ENCODE measurements at places on chromosomes 4 and X.

DNA sequence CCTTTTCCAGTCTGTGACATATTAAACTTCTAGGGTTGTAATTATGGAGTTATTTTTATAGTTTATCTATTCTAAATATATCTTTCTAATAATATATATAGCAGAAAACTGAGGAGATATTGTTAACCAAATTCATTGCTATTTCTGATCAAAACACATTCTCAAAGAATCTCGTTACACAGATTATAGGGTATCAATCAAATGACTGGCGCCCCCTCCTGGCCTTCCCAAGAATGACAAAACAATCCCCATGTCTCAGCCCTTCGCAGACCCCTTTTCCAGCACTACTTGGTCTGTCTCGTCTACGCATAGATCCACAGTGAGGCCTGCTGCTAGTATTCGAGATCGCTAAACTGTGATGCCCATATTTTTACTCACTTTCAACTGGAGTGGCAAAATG lies 209.3 kb downstream of the GPC3 start:
- no peak for DNase-seq

DNA sequence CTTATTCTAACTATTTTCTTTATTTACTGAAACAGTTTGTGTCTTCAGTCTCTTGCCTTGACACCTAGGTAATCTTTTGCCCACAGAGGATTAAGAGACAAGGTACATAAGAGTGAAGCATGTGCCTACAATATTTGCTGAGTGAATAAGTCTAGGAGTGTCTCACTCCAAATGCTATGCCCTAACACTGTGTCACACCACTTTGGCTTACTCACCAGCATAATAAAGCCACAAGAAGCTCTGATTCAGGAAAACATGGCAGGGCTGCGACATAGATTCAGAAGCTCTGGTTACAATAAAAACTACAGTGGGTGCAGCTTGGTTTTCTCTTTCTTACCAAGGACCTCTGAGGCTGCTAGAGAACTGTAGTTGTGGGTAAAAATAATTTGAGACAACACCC lies 127.1 kb downstream of the RBM46 start:
- no peak for DNase-seq

DNA sequence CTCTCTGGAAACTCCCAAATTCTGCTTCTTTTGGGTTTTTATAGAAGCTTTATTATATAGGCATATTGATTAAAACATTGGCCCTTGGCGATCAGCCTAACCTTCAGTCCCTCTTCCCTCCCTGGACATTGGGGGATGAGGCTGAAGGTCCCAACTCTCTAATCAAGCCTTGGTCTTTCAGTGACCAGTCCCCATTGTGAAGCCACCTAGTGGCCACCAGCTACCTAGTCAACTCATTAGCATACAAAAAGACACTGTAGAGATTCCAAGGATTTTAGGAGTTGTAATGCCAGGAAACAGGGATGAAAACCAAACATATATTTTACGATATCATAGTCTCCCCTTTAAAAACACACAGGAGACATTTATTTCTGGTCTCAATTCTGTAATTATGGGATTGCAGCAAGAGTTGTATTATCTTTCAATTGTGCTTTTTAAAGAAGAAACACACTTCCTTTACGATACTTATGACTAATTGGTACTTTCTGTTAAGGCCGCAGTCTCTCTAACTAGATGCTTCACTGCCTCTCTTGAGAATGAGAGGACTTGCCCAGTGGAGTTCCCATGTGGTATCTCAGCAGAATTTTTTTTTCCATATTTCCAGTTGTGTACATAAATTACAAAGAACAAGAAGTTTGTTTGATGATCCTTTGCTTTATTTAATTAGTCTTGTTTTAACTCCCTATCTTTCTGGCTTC lies 58.2 kb downstream of the WDR17 start:
- DNase-seq: no peak

GRCh38 chr4:39308611-39309010 lies 57.6 kb downstream of the RFC1 start:
- no peak for DNase-seq

DNA sequence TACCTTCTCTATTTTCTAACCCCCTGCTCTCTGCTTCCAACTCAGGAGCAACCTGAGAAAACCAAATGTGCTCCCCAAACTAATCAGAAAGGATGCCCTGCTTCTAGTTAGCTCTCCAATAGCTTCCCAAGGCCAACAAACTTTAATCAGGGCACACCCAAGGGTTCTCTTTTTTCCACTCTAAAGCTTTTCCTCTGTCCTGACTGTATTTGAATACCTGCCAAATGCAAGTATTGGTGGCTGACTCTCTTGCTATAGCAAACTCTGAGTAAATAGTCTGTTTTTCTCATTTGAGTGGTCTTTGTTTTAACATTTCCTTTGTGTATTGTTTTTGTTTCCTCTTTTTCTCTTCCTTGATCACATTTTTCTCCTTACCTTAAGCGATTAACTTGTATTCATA lies 52.5 kb downstream of the GBA3 start:
- DNase-seq: no peak

DNA sequence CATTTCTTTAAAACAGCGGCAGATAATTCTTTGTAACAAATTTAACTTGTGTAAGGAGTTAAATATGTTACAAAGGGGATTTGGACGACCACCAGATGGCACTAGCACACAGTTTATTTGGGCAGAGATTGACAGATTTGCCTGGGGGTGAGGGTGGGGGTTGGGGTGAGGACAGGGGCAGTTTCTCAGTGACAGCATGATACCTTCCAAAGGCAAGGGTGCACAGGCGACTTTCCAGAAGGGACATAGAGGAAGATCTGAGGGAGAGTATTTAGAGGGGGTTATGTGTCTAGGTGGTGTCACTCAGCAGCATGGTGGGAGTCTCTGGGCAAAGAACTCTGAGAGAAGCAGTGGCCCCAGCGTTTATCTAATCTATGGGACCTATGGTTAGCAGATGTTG lies 9.6 kb upstream of the TMA16 start:
- DNase-seq: peak; percentile 55

GRCh38 chr4:129328162-129328561 lies 232.2 kb downstream of the C4orf33 start:
- DNase-seq: no peak

GRCh38 chr4:92651536-92651935 lies 347.8 kb downstream of the GRID2 start:
- no peak for DNase-seq

- DNase-seq: no peak
Observed at GRCh38 chr4:173410079-173410478, 11.2 kb upstream of the SCRG1 start.

- DNase-seq: no peak
Observed at GRCh38 chr4:147833254-147833653, 101.4 kb downstream of the ARHGAP10 start.

DNA sequence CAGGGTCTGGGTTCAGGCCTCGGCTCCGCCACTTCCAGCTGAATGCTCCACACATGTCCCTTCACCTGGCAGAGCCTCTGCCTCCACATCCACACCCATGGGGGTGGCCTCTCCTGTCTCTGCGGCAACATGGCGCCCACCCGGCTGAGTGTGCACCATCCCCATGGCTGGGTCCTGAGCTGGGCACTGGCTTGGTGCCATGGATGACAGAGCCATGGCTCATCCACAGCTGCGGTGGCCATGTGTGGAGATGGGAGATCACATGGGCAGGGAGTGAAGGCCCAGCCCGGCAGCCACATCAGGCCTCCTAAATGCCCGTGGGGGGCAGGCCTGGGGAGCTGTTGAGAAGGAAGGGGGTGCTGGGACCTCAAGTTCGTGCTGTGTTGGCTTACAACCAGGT lies 213.7 kb downstream of the AFAP1 start:
- DNase-seq: no peak

DNA sequence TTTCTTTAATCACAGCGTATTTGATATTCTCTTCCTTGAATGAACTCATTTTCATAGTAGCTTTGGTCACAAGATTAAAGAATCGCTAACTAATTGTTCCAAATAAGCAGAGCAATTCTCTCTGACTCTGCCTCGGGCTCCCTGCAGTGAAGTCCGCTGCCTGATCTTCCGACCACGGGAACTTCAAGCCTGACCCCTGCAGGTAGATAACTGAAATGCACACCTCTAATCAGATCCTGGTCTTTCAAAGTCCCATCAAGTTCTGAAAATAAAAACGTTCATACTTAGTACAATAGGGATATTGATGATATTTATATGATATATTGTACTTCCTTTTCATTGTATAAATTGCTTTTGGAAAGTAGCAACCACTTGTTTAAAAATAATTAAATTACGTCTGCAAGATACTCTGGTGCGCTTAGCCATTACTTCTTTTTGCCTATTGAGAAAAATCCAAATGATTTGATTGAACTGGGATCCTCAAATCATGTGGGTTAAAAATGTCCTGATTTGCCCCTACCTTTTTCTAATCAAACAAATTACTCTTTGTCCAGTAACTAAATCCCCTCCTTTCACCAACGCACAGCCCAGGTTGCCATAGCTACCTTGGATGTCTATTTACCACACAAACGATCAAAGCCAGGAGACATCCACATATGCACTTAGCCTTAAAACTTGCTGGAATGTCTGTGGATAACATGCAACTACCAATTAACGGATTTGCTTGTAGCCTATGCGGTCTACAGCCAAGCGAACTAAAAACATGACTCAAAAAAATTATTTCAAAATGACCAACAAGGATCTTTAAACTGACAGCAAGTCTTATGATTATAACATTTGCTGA lies 4.2 kb downstream of the MID1 start:
- DNase-seq: no peak

GRCh38 chr4:60657041-60657440 lies 543.1 kb upstream of the ADGRL3 start:
- no peak for DNase-seq

GRCh38 chrX:118364261-118364660 lies 18.4 kb downstream of the WDR44 start:
- DNase-seq: no peak

- DNase-seq: no peak
Observed at GRCh38 chr4:71230271-71231128, 108.3 kb upstream of the SLC4A4 start.

- DNase-seq: no peak
Observed at GRCh38 chrX:7059214-7059838, 88.2 kb upstream of the STS start.

- DNase-seq: no peak
Observed at GRCh38 chrX:19708683-19709082, 178.7 kb downstream of the SH3KBP1 start.

DNA sequence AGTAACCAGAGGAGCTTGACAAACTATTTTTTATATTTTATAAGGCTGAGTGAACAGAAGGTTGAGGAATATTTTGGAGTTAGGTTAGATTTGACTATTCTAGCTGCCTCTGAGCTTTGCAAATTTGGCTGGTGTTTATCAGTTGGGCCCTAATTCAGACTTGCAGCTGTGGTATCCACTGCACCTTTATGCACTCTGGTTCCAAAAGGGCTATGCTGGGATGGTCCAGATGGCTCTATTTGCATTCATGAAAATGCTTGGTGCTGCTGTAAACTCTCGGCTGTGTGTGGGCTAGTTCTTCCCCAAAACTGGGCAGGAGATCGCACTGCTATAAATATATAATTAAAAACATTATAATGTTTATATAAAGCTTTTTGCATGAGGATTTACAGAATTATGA lies 106.3 kb downstream of the REPS2 start:
- DNase-seq: no peak

GRCh38 chr4:140244328-140244727 lies 90.3 kb upstream of the MAML3 start:
- DNase-seq: no peak

DNA sequence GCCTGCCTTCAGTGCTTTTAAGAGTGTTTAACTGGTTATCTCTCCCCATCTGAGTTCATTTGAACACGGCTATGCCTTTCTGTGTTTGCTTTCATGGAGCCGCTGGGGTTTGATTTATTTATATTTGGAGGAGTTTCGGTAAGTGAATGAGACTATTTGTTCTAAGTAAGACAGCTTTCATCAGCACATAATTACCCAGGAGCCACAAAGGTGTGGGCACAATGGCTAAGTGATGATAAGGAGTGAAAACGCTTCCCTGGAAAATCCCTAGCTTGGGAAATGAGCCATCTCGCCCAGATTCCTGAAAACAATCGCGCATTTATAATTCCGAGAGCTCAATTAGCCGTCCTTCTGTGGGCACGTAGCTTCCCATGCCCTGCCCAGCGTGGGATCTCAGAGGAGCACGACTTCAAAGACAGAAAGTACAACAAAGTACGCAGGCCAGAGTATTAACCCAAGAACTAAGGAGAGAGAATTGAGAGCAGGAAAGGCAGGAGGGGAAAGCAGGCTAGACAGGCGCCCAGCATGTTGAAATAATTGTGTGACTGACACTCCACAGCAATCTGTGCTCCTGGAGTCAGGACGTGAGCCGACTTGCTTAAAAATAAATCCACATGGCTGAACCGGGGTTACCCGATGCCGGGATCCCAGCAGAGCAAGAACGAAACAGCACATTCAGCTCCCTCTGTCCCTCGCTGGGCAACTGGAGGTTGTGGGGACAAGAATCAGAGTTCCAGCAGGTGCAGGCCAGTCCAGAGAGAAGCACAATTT lies 99.0 kb downstream of the DHRSX start:
- no peak for DNase-seq

DNA sequence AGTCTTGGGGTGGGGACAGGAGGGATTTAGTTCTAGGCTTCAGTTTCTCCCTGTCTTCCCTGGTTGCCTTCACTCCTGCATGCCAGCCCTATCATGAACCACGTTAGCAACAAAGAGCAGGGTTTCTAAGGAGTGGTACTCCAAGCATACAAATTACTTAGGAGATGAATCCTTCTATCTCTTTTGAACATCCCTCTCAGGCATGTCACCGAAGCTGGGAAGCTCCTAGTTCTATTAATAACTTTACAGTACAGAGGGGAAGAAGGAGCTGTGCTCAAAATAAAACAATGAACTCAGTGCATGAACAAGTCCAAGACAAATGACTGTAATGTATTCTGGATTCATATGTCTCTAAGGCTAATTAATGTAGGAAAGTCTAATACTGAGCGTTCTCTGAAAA lies 450.6 kb upstream of the RASGEF1B start:
- DNase-seq: no peak

GRCh38 chrX:100969408-100969807 lies at the start of gene ARL13A:
ARL13A (plus strand) TSS chrX:100969708; CDS start chrX:100973690, 3,982 bp downstream.
- no peak for DNase-seq

GRCh38 chrX:134821901-134822300 lies 163.6 kb upstream of the PLAC1 start:
- no peak for DNase-seq

DNA sequence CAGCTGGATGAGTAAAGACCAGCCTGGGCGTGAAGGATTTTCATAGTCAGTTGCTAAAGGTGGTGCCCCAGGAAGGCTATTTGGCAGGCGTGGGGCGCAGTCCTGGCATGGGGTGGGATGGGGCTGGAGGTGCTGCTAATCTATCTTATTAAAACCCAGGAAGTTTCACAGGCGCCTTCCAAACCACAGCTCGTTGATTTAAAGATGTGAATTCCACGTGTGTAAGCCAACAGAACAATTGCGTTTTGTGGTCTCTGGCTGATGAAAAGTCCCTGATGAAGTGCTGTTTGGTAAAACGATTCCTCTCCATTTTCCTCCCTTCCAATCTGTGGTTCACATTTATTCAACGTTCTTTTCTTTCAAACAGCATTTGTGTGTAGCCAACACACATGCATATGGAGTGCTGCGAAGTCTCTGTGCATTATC lies 105.0 kb downstream of the TBL1X start:
- DNase-seq: no peak

GRCh38 chrX:129760155-129760554 lies 19.6 kb upstream of the SASH3 start:
- DNase-seq: no peak
